ENCODE measurements at places on chromosomes 4 and X.
A peak's percentile ranks its signal among the peaks of the same experiment; 100 is the strongest.

- no peak for DNase-seq
Measured at GRCh38 chr4:113824396-113824795, 62.9 kb upstream of the CAMK2D start.

GRCh38 chr4:27239641-27240040, 379.0 kb downstream of the STIM2 start:
- no peak for DNase-seq

DNA sequence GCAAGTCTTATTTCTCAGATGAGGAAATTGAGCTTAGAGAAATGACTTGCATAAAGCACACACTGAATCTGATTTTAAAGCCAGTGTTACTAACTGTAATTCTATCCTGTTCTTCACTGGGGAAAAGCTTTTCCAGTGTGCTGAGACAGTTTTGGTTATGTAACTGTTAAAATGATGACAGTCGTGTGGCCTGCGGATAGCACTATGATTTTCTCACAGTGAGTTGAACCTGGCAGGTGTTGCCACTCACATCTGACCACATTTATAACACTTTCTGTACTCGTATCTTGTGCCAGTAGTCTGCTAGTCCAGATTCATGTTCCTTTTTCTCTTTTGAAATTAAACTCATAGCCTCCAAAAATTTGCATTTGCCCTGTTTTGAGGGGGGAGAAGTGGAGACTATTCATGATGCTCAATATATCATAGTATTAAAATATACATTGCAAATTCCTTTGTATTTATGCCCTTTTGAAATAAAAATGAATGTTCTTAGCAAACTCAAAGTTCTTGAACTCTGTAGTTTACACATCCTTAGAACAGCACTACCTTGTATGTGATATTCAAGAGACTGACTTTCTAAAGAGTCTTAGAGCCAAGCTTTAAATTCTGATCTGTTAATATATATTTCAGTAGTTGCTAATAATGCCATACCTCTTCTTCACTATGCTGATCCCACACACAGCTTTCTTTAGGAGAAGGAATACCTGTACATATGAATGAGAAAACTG, 132.3 kb downstream of the PDLIM5 start:
- DNase-seq, result peak; percentile 7

- DNase-seq, result no peak
Measured at GRCh38 chr4:52576961-52577623, 82.0 kb downstream of the USP46 start.

GRCh38 chrX:131066237-131066636, 8.1 kb downstream of the ARHGAP36 start:
- DNase-seq, result no peak

DNA sequence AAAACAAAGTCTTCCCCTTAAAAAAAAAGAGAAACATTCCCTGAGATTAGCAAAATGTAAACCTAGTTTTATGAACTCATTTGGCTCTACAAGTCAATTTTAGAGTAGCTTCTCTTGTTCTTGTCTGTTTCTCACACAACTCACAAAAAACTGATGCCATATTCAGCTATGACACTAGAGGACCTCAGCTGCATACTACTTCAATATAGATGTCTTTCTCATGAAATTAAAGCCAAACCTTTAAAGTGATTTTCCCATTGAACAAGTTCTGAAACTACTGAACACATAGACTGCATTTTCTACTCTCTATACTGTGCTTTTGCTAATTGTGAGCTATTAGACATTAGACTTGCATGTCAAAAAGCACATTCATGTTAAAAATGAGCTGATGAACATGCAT, 49.8 kb downstream of the TBCK start:
- DNase-seq, result peak; percentile 8

DNA sequence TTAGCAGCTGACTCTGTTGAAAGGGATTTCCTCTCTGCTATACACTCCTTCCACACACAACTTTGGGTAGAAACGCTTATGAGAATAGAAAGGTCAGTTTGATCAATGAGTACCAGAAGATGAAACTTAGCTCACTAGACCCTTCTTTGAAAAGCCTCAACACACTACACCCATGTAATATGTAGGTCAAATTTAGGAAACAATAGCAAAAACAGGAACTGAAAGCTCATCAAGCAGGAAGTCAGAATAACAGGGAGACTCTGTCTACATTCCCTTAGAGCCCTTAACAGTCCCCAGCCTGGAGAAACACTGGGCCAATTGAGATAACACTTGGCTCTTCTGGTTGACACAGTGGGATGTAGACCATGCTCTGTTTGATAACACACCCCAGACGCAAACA, 30.7 kb downstream of the SRPX2 start:
- DNase-seq, result no peak

DNA sequence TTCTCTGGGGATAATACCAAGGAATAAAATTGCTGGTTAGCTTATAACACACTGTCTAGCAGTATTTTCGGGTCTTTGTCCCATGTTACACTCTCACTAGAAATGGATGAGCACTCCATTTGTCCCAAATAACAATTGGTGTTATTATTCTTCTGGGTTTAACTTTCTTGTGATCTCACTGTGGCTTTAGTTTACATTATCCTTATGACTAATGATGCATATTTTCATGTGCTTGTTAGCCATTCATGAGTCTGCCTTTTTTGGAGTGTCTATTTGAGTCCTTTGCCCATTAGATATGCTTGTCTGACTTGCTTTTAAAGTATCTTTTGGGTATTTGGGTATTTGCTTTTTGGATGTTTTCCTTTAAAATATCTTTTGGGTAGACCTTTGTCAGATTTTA, 372.9 kb upstream of the TENM3 start:
- no peak for DNase-seq

DNA sequence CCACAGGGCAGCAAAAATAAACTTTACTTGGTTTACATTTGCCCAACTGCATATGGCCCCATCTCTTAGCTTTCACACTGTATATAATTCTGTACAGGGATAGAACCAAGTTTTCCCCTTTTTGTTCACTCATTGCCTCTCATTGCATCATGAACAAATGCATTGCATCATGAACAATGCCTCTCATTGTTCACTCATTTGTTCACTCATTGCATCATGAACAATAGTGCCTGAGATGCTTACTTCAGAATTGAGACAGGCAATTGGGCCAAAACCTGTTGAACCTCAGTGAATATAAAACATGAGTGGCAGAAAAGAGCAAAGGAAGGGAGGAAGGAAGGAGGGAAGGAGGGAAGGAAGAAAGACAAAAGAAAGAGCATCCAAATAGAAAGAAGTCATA, 98.2 kb downstream of the SOWAHB start:
- DNase-seq, result no peak

DNA sequence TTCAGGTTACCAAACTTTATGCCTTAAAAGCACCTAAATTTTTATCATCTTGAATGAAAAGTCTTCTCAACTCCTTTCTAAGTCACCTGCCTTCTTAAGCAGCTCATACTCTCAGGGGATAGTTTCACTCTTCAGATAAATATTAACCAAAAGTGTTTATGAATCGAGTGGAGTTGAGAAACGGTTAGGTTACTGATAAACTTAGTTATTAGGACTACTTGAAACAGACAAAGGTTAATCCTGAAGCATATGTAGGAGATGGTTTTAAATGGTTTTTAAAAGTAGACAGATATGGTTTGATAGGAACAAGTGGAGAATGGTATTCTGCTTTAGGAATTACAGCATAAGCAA, 32.8 kb downstream of the CLDN22 start:
- DNase-seq, result no peak

DNA sequence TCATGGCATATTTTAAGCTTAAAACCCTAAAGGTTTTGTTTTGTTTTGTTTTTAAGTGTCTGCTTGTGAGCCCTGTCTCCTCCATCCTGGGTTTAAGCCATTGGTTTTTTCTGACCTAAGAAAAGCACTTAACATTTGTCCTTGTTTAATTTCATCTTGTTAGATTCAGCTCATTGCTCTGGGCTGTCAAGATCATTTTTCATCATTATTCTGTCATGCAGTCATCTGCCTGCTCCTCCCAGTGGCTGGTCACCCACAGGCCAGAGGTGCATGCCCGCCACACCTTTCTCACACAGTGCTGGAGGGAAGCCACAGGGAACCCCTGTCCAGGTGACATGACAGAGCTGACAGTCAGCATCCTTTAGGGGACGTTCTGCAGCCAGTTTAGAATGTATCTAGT, 11.7 kb upstream of the REELD1 start:
- no peak for DNase-seq

- no peak for DNase-seq
Measured at GRCh38 chr4:106951891-106952290, 84.2 kb downstream of the DKK2 start.

DNA sequence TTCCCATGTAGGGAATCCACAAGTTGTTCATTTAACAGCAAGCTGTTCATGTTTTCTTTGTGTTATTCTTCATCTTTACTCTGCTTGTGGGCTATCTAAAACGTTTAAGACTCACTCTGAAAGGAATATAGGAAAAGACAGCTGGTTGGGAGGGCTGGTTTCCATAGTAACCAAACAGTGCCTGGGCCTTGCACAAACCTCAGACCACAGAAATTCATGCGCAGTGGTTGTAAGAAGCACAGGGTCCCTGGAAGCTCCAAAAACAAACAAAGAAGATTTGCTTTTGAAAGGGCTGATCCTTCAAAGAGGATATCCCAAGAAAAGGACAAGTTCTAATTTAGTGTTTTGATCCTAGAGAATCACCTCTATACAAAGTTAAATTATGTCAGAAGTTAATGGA, 7.8 kb downstream of the SERTM2 start:
- no peak for DNase-seq

GRCh38 chr4:104747635-104748034, 252.9 kb upstream of the CXXC4 start:
- no peak for DNase-seq

GRCh38 chr4:11069083-11069482, 359.6 kb downstream of the HS3ST1 start:
- no peak for DNase-seq

DNA sequence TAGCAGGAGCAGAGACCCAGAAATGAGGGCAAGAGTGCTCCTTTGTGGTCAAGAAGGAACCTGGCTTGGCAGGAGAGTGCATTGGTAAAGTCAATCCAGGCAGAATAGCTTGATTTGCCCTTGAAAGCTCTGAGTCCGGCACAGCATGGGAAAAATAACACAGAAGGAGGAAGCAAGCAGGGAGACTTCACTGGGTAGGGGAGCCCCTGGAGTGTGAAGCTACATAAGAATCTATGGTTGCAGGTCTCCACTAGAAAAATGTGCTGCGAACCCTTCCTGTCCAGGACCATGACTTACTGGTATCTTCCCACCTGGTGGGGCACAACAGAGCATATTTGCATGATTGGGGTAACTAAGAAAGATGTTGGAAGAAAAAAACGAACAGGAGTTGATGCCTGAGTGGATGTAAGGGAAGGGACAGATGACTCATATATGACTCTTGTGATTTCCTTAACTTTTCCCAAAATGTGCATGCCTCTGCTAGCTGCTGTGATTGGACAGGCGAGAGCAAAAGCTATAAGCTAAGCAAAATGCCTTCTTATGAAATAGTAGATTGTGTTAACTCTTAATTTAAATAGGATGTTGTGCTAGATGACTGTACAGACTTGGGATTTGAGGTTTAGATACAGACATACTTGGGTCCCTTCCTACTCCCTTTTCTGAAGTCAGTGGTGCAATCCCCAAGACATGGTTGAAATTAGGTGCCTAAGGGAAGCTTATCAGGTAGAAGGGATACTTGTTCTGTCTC, 3.3 kb downstream of the IL13RA1 start:
- DNase-seq, result no peak

DNA sequence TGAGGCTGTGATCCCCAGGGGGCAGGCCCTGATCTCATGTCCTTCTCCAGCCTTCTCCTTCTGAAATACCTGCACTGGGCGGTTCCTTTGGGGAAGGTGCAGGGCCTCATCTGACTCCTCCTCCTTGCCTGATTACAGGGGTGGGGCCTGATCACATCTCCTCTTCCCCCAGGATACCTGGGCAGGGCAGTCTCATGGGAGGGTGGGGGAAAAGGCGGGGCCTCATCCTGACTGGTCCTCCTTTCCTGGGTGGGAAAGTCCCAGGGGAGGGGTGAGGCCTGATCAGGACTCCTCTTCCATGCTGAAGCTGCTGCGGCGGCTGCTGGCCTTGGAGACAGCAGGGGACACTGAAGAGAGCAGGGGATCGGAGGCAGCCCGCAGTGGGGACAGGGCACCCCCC, 13.3 kb downstream of the TFE3 start:
- no peak for DNase-seq

DNA sequence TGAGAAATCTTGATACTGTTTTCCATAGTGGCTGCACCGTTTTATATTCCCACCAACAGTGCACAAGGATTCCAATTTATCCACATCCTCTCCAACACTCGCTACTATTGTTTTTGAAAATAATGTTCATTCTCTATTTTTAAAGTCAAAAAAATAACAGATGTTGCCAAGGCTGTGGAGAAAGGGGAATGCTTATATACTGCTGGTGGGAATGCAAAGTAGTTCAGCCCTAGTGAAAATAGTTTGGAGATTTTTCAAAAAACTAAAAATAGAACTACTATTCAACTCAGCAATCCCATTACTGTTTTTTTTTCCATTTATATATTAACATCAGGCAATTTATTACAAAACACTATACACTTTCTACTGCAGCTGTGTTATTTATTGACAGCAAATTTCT, 208.7 kb downstream of the CBLL2 start:
- no peak for DNase-seq

- no peak for DNase-seq
Measured at GRCh38 chr4:2977211-2978088, 14.1 kb downstream of the GRK4 start.

- DNase-seq, result peak; percentile 3
Measured at GRCh38 chrX:21840193-21840545, 752 bp downstream of the MBTPS2 start.

- DNase-seq, result peak; percentile 13
Measured at GRCh38 chr4:113825272-113825671, 63.7 kb upstream of the CAMK2D start.

DNA sequence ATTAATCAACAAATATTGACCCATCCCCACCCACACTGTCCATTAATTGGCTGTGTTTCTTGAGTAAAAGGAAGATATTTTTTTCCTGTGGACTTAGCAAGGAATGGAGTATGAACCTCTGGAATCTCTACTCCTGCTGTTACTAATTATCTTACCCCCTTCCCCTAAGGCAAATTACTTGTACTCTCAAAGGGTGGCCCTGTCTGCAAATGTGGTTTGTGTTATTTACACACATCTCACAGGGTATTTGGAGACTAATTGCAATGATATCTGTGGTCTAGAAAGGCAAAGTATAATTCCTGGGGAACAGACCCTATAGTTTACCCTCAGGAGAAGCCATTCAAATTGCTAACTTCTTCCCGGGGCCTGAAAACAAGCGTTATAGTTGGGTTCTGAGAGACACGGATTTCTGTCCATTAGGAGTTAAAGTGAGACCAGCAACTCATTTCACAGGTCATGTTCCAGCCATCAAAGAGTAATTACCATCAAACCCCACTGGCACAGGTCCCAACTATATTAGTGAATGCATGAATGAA, 133.0 kb upstream of the RASGEF1B start:
- DNase-seq, result no peak

GRCh38 chr4:2662598-2662997, 93.5 kb downstream of the TNIP2 start:
- no peak for DNase-seq

- DNase-seq, result no peak
Measured at GRCh38 chr4:87114245-87115062, 106.0 kb downstream of the KLHL8 start.

Data from CD4-positive, alpha-beta T cell treated with Interleukin-12 subunit alpha and Interleukin-12 subunit beta, for 1 hour (primary cell).